ENCODE measurements at places on chromosomes 16 and 17.

- DNase-seq, result no peak
These were observed 37.6 kb downstream of the HASPIN start for GRCh38 chr17:3761036-3761917.

DNA sequence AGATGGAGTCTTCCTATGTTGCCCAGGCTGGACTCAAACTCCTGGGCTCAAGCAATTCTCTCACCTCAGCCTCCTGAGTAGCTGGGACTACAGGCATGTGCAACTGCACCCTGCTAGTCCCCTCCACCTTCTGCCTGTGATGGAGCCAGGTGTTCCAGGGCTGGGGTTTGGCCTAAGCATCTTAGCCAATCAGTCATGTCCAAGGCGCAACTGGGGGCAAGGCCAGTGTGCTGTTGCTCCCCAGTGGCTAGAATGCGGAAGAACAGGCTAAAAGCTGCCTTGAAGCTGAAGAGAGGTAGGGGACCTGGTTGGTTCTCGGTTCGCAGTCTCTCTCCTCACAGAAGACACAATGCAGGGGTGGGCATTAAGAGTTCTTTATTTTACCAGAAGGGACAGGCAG is 18.6 kb downstream of the FLOT2 start:
- DNase-seq, result no peak

GRCh38 chr16:84844559-84845495 is 25.0 kb downstream of the CRISPLD2 start:
- no peak for DNase-seq

DNA sequence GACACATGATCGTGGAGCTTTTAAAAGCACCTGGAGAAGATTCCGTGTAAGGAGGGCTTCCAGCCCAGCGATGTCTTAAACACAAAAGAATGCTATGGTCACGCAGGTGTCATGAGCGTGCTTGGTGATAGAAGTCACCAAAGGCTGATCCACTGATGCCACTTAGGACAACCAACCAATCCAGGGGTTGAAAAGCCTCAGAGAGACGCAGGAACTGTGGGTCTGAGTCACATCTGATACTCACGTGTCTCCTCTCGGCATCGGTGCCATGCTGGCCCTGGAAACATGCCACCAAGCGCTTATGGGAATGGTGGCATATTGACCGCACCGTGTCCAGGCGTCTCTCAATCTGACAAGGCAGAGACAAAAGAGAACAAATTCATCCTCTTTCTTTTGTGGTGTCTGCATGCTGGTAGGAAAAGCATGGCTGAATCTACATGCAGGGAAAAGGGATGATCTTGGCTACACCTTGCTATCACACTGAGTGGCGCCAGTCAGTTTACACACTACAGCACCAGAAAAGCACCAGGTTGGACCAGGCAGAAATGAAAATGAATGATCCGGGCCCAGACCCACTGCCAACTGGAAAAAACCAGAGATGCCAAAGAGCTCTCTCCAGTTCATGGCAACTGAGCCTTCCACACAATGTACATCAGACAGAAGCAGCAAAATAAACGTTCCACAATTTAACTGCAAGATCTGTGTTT is 38.0 kb downstream of the ARHGAP17 start:
- DNase-seq, result no peak

DNA sequence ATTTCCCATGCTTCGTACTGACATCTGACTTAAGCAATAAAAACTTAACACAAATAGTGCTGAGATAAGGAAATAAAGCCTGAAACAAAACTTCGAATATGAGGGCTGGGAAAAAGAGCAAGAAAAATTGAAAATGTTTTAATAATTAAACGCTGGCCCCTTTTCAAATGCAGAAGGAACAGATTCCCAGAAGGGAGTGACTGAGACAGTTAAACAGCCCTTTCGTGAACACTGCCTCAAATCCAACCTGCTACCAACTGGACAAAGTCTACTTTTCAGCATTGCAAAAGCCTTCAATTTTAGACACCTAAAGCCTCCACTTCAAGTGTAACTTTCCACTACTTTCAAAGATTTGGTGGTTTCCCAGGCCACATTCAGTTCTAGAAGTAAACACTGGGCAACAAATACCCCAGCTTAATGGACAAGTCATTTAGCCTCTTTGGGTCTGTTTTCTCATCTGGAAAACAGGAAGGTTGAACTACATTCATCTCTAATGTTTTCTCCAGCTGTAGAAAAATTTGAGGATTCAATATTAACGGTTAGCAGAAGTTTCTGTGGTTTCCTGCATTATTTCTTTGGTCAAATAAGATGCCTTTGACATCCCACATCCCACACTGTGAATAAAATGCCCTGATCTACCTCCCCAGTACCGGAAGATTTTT is 11.8 kb downstream of the RFFL start:
- no peak for DNase-seq

- DNase-seq, result no peak
These were observed 12.2 kb downstream of the CLEC3A start for GRCh38 chr16:78034530-78034929.

GRCh38 chr17:74153456-74153810 is 50.0 kb upstream of the RPL38 start:
- DNase-seq, result no peak

DNA sequence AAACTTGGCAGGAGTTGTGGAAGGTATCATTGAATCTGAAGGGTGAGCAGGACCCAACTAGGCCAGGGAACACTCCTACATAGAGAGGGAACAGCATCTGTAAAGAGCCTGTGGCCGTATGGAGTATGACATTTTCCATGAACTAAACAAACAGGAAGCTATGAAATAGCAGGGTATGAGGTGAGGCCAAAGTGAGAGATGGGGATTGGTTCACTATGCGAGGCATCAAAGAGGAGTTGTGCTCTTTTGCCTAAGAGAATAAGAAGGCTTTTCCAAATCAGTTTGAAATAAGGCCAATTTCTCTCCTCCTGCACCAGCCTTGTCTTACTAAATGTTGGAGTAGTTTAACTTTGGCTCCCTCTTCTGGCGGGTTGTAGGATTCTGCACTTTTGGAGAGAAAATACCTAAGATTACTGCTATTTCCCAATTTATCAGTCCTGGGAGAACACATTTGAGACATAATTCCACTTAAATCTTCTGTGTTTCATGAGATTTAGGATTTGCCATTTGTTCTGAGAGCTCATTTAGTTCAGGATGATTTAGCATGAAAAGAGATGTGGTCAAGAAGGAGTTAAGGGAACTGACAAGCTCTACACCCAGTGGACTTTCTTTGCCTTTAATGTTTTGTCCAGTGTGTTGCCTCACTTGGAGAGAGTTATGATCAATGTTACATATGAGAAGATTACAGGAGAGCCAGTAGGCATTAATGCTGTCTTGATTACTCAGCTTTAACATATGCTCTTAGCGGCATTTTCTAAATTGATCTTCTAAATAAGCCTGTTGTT is 55.4 kb downstream of the TNRC6C start:
- peak; percentile 47 for DNase-seq

DNA sequence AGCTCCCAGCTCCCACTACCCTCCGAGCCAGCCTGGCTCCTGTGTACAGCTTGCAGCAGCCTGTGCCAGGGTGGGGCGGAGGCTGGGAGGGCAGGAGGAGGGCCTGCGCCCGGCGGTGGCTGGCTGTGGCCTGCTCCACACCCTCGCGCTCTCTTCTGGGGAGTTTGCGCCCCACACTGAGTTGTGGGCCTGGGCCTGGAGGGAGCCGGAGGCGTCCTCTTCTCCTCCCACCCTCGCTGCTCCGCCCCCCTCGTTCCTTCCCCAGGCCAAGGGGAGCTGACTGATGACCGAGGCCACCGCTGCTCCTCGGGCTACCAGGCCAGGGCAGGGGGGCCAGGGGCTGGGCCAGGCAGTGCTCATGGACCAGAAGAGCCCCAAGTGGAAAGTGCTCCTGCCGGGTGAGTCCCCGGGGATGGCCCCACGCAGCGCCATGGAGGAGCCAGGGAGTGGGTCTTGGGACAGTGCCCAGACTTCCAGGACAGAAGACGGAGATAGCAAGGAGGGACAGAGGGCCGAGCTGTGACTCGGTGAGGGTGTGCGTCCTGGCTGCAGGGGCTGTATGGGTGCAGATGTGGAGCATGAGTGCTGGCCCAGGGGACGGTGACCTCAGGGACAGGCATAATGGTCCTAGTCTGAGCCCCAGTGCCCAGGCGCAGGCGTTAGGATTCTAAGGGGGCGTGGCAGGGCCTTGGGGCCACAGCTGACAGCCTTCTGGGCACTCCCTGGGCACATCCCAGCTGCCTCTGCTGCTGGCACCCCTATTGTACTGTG is 242.1 kb upstream of the GSE1 start:
- no peak for DNase-seq

- DNase-seq, result no peak
These were observed 6.5 kb downstream of the ORC6 start for GRCh38 chr16:46695937-46696336.
